NCI-H1930 (cell line): ENCODE measurements at places on chromosomes 12 and 14.

- DNase-seq: no peak
These were observed 157.1 kb upstream of the PZP start for GRCh38 chr12:9365296-9365695.

GRCh38 chr12:78028426-78028825 is 197.7 kb downstream of the NAV3 start:
- DNase-seq: no peak

DNA sequence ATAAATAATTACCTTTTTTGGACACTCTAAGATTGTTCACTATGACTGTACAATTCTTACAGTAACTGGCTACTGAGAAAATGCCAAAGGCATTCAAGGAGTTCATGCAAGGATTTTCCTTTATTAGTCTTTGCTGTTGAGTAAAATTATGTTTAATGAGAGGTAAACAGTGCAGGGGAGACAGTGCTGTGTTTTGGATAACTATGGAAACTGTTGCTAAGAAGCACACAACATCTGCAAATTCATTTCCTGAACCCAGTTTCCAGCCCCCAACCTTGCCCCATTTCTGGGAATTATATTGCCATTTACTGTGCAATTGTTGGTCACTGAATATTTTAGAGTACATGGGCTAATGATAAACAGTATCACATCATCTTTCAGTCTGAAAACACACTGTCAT is 1005.8 kb downstream of the TRHDE start:
- DNase-seq: no peak

DNA sequence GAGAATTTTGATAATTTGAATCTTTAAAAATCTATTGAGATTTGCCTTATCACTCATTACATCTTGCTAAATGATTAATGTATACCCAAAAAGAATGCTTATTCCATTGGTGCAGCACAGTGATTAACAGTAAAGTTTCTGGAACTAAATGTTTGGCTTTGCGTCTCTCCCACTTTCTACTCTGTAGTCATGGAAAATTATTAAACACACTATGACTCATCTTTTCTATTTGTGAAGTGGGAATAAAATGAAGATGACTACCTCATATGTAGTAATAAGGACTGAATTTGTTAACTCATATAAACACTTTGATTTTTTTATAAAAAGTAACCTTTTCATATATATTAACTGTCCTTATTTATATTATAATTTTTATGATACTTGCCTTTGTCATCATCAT is 118.1 kb downstream of the RERGL start:
- DNase-seq: no peak

DNA sequence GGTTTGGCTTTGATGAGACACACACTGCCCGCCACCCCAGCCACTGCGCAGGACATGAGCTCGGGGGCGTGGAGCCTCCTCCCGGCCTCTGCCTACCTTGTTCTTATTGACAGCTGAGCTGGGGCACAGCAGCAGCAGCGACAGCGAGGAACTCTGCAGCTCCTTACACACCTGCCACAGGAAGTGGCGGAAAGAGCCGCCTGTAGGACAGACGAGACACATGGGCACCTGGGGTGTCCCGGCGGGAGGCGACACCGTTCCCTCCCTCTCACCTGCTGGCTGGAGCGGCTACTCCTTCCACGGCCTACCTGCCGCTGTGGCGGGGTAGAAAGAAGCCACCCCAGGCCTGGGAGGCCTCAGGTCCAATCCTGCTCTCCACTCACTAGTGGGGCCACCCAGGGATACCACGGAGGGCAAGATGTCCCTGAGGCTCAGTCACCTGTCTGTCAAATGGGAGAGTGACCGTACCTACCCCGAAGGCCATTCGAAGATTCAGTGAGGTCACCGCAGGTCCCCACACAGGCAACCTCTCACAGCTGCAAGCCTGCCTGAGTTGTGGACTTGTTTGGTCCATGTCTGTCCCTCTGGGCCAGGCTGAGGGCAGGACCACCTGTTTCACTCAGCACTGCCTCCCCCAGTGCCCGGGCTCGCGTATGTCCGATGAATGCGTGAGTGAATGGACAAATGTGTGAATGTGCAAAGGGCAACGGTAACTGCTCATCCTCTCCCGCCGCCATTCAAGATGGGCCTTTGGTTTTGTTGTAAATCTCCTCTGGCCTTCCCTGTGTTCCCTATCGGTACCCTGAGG is 42.6 kb downstream of the TRAFD1 start:
- DNase-seq: no peak

DNA sequence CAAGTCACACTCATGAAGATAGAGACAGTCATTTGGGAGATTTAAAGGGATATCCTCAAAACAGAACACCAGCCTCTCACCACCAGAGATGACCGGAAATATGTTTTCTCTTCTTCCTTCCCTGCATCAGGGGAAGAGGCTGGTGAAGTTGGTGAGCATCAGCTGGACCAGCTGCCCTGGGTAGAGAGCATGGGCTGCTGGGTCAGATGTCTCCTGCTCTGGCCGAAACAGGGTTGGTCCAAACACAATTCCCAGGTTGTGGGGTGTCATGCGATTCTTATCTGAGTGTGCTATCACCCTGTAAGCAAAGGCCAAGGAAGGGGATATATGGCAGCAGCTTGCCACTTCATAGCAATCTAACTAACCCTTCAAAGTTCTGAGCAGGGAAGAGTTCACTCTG is 7.3 kb downstream of the ARHGAP9 start:
- DNase-seq: no peak

DNA sequence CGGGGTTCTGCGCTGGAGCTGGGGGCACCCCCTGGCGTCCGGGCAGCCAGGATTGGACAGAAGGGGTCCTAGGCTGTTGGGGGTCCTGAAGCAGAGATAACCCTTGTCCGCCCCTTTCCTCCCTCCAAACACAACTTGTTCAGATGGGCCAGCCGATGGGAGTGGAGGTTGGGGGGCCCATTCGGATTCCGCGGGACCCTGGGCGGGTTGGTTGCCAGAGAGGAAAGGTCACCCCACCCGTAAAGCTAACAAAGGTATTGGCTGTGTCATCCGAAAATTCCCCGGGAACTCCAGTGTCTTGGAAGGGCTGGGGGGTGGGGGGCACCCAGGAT is 1.3 kb downstream of the FAM222A start:
- no peak for DNase-seq

GRCh38 chr14:94079891-94080620 is 946 bp downstream of the DDX24 start:
- DNase-seq: no peak

GRCh38 chr12:123472438-123472849 is 14.5 kb downstream of the SNRNP35 start:
- no peak for DNase-seq

GRCh38 chr14:68282479-68283377 is 463.1 kb downstream of the RAD51B start:
- DNase-seq: no peak
